Muscle of back (tissue), 13 donors: ENCODE measurements at places on chromosomes 11 and 22.

- DNase-seq = peak; percentile 26
Measured at GRCh38 chr11:120128392-120129119, 9.4 kb downstream of the TRIM29 start.

DNA sequence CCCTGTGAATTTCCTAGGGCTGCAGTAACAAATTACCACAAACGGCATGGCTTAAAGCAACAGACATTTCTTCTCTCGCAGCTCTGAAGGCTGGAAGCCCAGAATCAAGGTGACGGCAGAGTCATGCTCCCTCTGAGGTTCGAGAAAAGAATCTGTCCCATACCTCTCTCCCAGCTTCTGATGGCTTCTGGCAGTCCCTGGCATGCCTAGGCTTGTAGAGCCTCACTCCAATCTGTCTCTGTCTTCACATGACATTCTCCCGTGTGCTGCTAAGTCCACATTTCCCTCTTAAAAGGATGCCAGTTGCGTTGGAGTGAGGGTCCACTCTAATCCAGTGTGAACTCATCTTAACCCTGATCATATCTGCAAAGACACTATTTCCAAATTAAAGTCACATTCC, 116.2 kb downstream of the NECTIN1 start:
- DNase-seq = no peak

DNA sequence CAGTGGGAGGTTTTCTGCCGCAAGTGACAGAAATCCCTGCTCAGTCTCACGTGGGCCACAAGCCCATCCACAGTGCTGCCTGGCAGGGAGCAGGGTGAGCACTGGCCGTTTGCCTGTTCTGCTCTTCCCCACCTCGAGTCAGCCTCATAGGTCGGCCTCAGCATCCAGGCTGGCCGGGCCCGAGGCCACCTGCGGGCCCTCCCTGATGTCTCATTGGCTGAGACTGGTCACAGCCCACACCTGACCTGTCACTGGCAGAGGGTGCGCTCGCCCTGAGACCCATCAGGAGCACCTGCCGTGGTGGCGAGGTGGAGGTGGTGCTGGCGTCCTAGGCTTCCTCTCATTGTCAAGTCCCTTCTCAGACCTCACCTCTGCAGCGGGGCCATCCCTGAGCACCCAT, 72.1 kb downstream of the ELFN2 start:
- no peak for DNase-seq

DNA sequence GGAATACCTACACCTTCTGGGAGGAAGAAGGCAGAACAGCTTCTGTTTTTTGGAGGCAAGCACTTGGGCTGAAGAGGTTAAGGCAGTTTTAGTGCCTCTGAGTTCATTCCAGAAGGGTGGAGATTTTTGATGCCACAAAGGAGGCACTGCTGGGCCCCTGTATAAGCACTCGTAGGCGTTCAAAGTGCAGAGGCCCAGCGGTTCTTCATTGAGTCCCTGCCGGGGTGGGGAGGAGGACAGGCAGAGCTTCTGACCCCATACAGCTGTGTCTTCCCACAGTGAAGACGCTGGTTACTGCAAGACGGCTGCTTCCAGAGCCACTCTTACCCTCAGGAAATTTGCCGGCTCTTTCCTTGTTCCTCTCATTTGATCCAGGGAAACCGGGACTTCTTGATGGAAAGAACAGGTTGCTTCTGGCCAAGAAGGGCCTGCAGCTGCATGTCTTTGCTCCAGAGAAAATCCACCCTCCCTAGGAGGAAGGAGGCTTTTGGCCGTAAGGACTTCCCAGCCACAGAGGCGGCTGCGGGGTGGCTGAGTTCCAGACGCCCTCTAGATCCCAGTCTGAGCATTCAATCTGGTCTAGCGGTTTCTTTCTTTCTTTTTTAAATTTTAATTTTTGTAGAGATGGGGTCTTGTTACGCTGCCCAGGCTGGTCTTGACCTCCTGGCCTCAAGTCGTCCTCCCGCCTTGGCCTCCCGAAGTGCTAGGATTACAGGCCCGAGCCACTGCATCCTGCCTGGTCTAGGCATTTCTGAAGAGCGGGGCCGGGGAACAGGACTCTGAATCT, 9.4 kb downstream of the ADAMTS15 start:
- DNase-seq = peak; percentile 87
